Nasal cavity respiratory epithelium epithelial cell of viscerocranial mucosa (primary cell): ENCODE measurements at places on chromosomes 3 and 15. TPM values are rescaled to one million over a fixed set of nuclear protein-coding genes. Genes with fewer than 3 reads are reported as not detected.

MRAS gene
- 2.7 and 18.7 TPM in 2 replicates for total RNA-seq

VEPH1 gene
- 0.34 and 0.43 TPM in 2 replicates for total RNA-seq

ZNF860 gene
- total RNA-seq = 2.1 and 3.8 TPM in 2 replicates

ZNF501 gene
- total RNA-seq = 7.9 and 8.2 TPM in 2 replicates

MRPL47 gene
- total RNA-seq = 30.5 and 54.3 TPM in 2 replicates

VGLL4 gene
- total RNA-seq = 29.7 and 56.7 TPM in 2 replicates

PLA2G4E gene
- 0.14 and 2.4 TPM in 2 replicates for total RNA-seq

GHSR gene
- not detected in 2 replicates for total RNA-seq

CLDN1 gene
- 70.7 and 299 TPM in 2 replicates for total RNA-seq

CLK3 gene
- total RNA-seq = 49.2 and 55.3 TPM in 2 replicates

CPN2 gene
- not detected in 2 replicates for total RNA-seq

OTOL1 gene
- total RNA-seq = not detected in 2 replicates

DGKG gene
- 0.34 and 0.57 TPM in 2 replicates for total RNA-seq
